ENCODE measurements at places on chromosomes 7 and 10.

DNA sequence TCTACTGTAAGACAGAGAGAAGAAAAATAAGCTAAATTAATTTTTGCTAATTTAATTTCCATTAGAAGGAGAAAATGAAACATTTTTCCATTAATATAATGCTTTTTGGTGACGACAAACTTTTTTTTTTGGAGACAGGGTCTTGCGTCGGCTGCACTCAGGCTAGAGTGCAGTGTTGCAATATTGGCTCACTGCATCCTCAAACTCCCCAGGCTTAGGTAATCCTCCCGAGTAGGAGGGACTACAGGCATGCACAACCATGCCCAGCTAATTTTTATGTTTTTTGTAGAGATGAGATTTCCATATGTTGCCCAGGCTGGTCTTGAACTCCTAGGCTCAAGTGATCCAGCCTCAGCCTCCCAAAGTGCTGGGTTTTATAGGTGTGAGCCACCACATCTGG, 229.8 kb upstream of the LRRN3 start:
- DNase-seq = no peak

GRCh38 chr7:1804310-1804709, 134.2 kb downstream of the ELFN1 start:
- DNase-seq = no peak

- DNase-seq = peak; percentile 67
These were observed 20.5 kb upstream of the INPP5A start for GRCh38 chr10:132516771-132517725.

DNA sequence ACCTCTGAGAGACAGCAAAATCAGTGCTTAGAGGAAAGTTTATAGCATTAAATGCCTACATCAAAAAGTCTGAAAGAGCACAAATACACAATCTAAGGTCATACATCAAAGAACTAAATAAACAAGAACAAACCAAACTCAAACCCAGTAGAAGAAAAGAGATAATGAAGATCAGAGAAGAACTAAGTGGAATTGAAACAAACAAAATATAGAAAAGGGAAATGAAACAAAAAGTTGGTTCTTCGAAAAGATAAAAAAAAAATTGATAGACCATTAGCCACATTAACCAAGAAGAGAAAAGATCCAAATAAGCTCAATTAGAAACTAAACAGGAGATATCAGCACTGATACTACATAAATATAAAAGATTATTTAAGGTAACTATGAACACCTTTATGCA, 280.0 kb upstream of the NRG3 start:
- DNase-seq = no peak

DNA sequence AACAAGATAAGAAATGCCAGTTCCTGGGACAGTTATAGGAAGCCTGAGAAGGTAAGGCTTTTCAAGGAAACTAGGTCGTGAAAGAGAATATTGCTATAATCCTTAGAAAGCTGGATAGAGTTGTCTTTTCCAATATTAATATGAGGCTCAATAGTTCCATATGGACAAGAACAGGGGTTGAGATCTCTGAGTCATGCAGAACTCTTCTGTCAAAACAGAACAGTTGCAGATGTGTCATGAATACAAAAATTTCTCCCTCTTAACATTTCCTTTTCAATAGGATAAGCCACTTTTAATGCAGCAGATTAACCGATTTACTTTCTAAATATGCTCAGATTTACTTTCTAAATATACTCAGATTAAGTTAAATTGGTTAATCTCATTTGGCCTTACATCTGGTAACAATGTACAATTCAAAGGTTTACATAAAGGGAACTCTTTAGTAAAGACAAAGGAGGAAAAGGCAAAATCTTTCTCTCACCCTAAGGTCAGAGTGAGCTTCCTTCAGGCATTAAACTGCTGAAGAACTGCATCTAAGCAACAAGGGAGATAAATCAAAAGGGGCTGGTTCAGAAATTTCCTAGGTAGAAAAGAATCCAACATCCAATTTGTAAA, 104.7 kb upstream of the PCDH15 start:
- DNase-seq = no peak

DNA sequence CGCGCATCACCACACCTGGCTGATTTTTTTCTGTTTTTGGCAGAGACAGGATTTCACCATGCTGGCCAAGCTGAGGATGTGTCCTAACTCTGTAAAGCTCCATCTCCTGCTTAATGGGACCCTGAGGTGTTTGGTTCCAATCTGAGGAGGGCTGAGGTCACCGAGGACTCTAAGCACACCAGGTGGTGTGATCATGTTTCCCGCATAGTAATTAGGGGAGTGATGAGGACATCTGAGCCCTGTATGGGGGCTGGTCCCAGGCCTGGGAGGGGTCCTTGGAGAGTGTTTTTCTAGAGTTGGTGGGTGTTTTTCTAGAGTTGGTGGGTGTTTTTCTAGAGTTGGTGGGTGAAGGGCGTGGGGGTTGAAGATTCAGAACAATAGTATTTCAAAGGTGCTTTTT, 3.0 kb upstream of the ABHD11 start:
- DNase-seq = no peak

- no peak for DNase-seq
These were observed 153.7 kb downstream of the NRBF2 start for GRCh38 chr10:63286754-63287264.

DNA sequence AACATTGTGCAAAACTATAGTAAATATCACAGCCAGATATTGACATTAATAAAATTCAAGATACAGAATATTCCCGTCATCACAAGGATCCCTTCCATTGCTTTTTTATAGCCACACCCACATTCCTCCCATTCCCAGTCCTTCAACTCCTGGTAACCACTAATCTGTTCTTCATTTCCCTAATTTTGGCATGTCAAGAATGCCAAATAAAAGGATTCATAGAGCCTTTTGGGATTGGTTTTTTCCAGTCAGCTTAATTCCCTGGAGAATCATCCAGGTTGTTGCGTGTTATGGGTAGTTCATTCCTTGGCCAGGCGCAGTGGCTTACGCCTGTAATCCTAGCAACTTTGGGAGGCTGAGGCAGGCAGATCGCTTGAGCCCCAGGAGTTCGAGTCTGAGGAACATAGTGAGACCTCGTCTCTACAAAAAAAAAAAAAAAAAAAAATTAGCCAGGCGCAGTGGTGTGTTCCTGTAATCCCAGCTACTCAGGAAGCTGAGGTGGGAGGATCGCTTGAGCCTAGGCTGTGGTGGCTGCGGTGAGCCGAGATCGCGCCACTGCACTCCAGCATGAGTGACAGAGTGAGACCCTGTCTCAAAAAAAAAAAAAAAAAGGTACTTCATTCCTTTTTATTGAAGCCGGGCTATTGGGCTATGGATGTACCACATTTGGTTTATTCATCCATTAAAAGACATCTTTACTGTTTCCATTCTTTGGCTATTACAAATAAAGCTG, 2.7 kb downstream of the OGDH start:
- DNase-seq = no peak

- DNase-seq = no peak
These were observed 310.5 kb downstream of the GPAM start for GRCh38 chr10:111873041-111873440.

- DNase-seq = no peak
These were observed 15.1 kb downstream of the PSAP start for GRCh38 chr10:71835671-71836595.
